ENCODE measurements at places on chromosomes 6 and 20.

- DNase-seq = no peak
These were observed 112.7 kb downstream of the PSMB1 start for GRCh38 chr6:170440437-170440836.

DNA sequence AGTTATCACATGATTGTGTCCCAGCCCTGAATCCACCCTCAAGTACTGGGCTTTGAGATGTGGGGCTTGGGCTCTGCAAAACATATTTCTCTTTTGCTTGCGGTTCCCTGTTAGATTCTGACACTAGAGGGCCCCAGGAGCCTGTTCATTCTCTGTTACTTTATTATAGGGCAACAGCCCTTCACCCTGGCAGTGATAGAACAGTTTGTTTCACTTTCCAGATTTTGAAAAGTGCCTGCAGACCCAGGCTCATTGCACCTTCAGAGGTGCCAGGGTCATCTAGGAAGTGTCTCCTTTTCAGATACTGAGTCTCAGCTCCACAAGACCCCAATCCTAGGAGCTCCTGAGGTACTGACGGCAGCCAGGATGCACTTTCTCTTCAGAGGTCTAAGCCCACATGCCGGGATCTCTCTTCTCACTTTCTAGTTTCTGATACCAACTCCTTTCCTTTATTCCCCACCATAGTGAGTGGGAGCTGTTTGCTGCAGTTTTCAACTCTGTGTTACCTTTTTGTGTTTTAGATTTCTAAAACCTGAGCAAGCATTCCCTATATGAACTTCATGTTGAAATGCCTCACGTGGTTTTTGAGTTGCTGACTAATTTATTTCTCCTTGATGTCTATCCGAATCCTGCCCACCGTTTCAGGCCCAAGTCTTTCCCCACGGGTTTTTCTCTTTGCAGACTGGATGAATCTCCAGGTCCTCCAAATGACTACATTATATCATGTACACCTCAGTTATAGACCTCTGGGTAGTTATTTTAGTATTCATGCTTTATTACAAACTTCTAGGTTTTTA lies 10.9 kb downstream of the ABT1 start:
- DNase-seq = peak; percentile 52

GRCh38 chr20:5331340-5331739 lies 14.6 kb upstream of the PROKR2 start:
- DNase-seq = no peak

DNA sequence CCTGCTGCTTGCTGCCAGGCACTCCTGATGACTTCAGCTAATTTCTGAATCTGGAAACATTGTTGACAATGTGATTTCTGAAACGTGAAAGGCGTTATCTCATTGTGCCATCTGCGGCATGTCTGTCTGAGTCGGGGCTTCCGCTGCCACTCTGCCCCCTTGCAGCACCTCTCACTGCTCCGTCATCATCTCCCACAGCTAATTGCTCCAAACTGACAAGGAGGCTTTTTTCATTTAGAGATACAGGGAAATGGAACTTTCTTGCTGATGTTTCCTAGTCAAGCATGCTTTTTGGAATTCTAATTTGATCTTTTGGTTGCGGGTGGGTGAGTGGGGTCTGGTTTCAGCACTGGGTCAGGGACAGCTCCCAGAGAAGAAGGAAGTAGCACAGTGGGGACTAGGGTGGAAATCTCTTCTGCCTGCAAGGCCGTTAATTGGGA lies 233.5 kb downstream of the DHX35 start:
- no peak for DNase-seq

- no peak for DNase-seq
These were observed 604.7 kb upstream of the CITED2 start for GRCh38 chr6:139979021-139979725.

DNA sequence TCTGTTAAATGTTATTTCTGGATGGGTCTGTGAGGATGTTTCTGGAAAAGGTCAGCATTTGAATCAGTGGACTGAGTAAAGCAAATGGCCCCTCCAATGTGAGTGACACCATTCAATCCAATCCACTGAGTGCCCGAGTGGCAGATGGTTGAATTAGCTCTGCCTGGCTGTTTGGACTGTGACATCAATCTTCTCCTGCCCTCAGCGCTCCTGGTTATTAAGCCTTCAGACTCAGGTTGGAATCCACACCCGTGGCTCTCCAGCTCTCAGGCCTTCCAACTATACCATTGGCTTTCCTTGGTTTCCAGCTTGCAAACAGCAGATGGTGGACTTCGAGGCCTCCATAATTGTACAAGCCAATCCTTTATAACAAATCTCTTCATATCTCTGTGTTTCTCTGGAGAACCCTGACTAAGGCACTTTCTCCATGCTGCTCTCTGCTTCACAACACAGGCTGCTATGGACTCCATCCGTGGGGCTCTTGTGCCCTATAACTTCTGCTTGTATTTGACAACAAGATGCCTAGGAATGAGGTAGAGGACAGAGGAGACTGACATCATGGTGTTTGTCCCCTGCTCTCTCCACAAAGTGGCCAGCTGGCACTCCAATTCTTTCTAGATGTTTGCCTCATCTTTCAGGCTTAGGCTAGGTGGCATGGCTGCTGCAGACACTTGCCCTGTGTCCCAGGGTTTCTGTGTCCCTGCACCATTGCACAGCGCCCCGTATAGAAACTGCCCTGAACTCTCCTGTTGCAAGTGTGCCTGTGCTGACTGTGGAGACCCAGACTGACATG lies 4.8 kb upstream of the CSTL1 start:
- no peak for DNase-seq

GRCh38 chr6:64983089-64983488 lies 723.9 kb downstream of the EYS start:
- DNase-seq = no peak

DNA sequence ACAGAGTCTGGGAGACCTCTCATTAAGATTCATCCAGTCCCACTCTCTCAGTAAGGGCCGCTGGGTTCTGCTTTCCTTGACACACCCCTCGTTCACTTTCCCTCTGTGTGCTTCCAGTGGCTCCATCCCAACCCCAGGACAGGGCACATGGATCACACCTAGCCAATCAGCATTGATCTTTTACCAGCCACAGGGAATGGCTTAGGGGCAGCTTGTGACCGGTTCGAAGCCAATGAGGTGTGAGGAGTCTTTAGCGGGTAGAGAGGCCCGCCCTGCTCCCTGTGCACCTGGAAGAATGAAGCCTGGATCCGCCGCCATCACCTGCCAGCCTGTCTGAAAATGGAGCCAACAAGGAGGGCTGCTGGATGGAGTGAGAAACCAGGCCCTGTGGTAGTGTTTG lies 35.2 kb upstream of the OVOL2 start:
- DNase-seq = no peak

- peak; percentile 88 for DNase-seq
These were observed 49.8 kb downstream of the FRK start for GRCh38 chr6:116010790-116011401.

DNA sequence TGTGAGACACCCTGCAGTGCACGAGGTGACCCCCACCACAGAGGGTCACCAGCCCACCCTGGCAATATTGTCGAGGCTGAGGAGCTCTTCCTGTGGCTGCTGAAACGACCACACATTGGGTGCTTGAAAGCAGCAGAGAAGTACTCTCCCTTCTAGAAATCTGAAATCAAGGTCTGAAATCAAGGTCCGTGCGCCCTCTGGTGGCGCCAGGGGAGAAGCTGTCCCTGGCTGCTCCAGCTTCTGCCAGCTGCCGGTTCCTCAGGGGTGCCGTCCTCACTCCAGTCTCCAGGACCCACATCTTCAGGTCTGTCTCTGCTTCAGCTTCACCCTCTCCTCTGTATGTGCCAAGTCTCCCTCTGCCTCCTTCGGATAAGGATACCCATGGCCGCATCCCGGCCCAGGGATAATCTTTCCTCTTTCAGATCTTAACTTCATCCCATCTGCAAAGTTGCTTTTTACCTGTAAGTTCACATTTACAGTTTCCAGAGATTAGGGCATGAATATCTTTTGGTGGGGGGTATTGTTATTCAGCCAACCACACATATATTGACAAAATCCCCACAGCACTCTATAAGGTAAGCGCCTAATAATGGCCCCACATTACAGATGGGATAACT lies 108.3 kb upstream of the PHACTR3 start:
- peak; percentile 76 for DNase-seq

DNA sequence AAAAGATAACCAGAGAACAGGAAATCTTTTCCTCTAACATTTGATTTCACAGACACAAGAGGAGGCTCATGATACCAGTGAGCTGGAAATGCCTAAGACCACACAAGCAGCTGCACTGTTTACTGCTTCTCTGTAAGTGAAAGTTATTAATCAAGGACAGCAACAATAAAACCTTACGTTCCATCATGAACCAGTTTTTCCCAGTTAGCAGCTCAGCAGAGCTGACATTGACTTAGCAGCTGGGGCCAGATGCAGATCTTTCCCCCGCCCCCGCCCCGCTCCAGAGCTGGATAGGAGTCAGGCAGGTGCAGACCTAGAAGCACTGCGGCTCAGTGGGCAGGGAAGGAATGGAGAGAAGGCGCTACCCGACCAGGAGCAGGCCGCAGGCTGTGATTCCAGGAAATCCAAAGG lies 275.2 kb downstream of the GMDS start:
- DNase-seq = no peak

DNA sequence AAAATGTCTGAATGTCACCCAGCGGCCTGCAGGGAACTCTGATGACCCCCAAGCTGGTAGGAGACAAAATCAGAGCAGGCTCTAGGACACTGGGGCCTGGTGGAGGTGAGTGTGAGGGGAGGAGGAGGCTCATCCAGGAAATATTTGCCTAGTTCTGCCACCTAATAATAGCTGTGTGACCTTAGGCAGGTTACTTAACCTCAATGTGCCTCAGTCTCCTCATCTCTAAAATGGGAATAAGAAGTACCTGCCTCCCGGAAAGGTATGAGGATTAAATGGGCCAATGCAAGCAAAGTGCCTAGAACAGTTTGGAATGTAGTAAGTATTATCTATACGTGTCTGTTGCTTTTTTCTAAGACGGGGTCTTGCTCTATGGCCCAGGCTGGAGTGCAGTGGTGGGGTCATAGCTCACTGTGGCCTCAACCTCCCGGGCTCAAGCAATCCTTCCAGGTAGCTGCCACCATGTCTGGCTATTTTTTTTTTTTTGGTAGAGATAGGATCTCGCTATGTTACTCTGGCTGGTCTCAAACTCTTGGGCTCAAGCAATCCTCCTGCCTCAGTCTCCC lies 60.4 kb downstream of the RAB44 start:
- no peak for DNase-seq

GRCh38 chr6:137631323-137631722 lies 137.1 kb upstream of the OLIG3 start:
- no peak for DNase-seq

GRCh38 chr20:18188434-18188833 lies 50.8 kb downstream of the KAT14 start:
- no peak for DNase-seq

- no peak for DNase-seq
These were observed 117.9 kb downstream of the ERMARD start for GRCh38 chr6:169869301-169869700.

- peak; percentile 38 for DNase-seq
These were observed 81.2 kb downstream of the ASXL1 start for GRCh38 chr20:32439132-32439829.

- no peak for DNase-seq
These were observed 101.9 kb downstream of the LIN28B start for GRCh38 chr6:105058846-105059245.

- no peak for DNase-seq
These were observed 137.3 kb downstream of the MMS22L start for GRCh38 chr6:97145691-97146090.

DNA sequence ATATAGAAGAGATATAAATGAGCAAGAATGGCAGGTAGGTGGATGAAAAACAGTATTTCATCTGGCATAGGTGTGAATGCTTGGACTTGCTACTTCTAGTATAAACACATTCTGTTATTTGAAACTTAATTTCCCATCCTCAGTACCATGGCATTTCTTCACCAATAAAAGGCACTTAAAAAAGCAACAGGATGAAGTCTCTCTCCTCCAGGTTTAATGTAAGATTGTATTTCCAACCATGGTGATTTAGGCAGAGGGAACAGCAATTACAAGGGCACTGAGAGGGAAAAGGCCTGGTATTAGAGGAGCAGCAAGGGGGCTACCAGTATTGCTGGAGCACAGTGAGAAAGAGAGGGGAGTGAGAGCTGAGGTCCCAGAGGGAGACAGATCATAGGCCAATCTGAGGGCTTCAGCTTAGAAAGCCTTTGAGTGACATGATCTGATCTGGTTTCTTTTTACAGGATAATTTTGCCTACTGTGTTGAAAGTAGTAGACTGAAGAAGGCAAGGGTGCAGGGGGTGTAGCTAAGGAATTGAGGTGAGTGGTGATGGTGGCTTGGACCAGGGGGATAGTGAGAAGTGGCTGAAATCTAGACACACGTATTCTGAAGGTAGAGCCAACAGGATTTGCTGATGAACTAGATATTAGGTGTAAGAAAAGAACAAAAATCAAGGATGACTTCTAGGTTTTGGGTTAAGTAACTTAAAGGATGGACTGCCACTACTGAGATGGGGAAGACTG lies 67.8 kb upstream of the SMIM29 start:
- no peak for DNase-seq

DNA sequence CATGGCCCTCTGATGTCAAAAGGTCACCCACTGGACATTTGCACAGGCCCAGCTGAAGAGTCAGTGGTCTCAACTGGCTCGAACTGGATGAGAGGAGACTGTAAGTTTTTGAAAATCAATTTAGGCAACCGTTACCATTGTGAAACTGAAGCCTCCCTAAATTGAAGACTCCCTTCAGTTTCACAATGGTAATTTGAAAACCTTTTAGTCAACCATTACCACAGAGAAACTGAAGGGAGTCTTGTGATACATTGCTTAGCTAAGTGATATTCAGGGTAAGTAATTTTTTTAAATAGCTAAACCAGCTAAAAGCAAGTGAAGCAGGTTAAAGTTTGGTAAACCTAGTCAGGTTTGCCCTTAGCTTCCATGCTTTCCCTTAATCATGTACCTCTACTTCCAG lies 197.3 kb upstream of the NT5E start:
- DNase-seq = no peak

- peak; percentile 43 for DNase-seq
These were observed 119.7 kb upstream of the HDAC2 start for GRCh38 chr6:114090626-114091025.

- DNase-seq = no peak
These were observed 587.9 kb upstream of the FLRT3 start for GRCh38 chr20:14925300-14925699.

DNA sequence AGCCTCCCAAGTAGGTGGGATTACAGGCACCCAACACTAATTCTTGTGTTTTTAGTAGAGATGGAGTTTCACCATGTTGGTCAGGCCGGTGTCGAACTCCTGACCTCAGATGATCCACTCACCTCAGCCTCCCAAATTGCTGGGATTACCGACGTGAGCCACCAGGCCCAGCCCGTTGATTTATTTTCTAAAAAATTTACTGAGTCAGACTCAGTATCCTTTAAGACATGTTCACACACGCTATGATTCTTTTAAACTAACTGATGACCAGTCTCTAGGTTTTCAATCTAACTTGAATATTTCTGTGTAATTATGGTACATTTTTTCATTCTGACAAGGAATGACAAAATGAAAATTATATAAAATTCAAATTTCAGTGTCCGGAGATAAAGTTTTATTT lies 114.5 kb downstream of the MMUT start:
- no peak for DNase-seq

DNA sequence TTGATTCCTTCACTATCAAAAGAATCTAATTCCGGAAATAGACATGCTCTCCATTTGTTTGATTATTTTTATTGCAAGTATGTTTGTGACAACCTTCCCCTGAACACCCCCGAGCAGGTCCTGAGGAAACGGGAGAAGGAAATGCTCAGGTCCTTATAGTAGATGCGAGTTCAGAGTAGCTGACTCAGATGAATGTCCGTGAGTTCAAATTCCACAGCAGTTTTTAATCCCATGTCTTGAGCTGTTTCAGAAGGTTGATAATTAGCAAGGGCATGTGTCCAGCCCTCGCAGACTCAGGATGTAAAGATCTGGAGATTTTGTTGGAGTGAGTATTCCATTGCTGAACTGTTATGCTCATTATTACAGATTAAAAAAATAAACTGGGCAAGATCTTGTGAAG lies 169.3 kb downstream of the BCAS1 start:
- DNase-seq = no peak

All from midbrain (tissue), 1 donor.